ENCODE measurements at places on chromosomes 7 and 10.
A peak's percentile ranks its signal among the peaks of the same experiment; 100 is the strongest.

GRCh38 chr7:7263297-7264230 is 81.2 kb downstream of the C1GALT1 start:
- no peak for DNase-seq

DNA sequence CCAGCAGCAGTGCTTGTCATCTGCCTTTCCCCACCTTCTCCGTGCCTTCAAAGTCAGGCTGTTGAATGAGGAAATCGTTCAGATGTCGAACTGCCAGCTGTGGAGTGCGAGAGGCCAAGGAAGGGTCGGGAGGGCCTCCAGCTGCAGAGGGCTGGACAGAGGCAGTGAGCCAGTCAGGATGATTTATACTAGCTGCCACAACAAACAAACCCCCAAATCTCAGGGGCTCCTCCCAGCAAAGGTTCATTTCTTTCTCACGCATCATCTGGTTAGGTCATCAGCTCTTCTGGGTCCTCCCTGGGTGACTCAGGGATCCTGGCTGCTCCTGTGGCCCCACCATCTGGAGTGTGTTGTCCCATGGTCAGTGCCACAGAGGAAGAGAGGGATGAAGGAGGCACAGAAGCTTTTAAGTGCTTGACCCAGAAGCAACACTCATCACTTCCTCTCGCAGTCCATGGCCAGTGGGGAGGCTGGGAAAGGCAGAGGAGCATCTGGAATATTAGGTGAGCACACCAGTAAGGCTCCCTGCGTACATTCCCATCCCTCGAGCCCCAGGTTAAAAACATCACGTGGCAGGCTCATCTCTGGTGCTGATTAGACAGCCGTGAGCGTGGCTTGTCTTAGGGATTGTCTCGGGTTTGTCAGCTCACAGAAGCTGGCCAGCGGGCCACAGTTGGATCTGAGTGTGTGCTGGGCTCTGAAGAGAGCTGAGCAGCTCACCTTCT is 140.7 kb downstream of the RGS10 start:
- no peak for DNase-seq

DNA sequence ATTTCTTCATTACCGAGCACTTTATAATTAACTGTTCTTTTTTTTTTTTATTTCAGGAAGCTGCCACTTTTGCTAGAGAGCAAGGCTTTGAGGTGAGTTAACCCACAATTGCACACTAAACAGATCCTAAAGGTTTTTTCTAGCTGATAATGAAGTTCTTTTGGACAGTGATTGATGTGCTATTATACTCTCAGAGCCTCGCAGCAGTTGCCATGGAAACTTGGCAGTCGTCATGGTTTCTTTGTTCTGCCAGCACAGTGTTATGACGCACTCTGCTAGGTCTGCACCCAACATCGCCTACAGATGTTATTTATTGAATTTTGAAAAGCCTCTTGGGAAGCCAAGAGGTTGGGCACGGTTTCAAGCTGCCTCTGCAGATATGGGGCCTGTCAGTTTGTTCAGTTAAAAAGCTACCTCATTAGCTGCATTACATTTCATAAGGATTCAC is 237.2 kb upstream of the KAT6B start:
- peak; percentile 55 for DNase-seq

DNA sequence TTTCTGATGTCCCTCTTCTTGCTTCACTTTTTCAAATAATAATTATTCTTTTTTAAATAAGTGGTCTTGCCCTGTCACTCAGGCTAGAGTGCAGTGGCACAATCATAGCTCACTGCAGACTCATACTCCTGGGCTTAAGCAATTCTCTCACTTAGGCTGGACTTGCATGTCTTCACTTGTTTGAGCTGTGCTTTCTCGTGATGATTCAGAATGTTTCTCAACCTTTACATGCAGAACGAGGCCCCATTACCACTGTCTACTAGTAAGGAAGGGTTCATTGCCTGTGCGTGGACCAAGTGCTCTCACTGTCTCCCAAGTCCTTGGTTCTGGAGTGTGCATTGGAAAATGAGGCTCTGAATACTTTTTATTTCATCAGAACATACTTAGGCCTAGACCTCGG is 468.6 kb upstream of the COBL start:
- DNase-seq: no peak

DNA sequence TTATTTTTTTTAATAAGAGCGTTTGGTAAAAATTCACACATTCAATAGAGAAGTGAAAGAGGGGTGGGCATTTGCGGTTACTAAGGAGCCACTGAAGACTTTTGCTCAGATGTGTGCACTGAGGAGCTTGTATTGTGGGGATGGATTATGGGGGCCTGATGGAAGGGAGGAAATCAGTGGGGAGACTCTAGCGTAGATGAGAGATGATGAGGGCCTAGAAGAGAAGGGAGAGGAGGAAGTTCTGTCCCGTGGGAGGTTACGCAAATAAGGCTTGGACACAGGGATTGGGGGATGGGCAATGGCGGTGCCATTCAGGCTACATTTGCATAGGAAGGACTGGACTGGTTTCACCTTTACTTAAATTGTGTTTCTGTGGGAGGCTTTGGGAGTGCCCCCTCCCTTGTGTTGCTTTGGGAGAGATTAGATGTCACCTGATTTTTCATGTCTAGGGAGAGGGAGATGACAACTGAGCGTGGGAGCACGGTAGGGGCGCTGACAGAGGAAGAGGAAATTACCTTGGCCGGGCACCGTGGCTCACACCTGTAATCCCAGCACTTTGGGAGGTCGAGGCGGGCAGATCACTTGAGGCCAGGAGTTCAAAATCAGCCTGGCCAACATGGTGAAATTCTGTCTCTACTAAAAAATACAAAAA is 2.2 kb upstream of the HIP1 start:
- DNase-seq: no peak

GRCh38 chr7:17506095-17506494 is 207.6 kb downstream of the AHR start:
- DNase-seq: no peak

GRCh38 chr7:32289651-32290414 is 200.3 kb downstream of the LSM5 start:
- peak; percentile 44 for DNase-seq

GRCh38 chr10:112769611-112770370 is 180.3 kb upstream of the TCF7L2 start:
- no peak for DNase-seq

DNA sequence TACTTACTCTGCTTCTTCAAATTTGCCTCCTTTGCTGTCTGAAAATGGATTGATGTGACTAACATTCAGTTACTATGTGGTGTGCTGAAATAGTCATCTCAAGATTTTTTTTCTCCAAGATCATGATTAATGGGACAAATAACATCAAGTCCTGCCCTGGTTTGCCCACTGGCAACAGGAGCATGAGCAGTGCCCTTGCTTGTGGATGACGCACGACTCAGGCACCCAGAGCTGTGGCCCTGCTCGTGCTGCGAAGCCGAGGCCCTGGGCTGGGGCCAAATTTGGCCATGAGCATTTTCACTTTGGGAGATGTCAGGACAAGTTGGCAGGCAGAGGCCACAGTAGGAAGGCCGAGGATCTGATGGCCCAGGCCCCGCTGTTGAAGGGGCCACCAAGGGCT is 239.8 kb upstream of the IGFBP3 start:
- no peak for DNase-seq

GRCh38 chr10:78596556-78596955 is 472.2 kb upstream of the ZMIZ1 start:
- no peak for DNase-seq

- no peak for DNase-seq
Measured at GRCh38 chr7:139639563-139639962, 116.1 kb downstream of the CLEC2L start.

- peak; percentile 68 for DNase-seq
Measured at GRCh38 chr10:43372765-43373361, 1.4 kb downstream of the FXYD4 start.

- no peak for DNase-seq
Measured at GRCh38 chr7:47482013-47482875, 99.7 kb downstream of the TNS3 start.

GRCh38 chr7:141920281-141920680 is 4.1 kb downstream of the OR9A4 start:
- no peak for DNase-seq

DNA sequence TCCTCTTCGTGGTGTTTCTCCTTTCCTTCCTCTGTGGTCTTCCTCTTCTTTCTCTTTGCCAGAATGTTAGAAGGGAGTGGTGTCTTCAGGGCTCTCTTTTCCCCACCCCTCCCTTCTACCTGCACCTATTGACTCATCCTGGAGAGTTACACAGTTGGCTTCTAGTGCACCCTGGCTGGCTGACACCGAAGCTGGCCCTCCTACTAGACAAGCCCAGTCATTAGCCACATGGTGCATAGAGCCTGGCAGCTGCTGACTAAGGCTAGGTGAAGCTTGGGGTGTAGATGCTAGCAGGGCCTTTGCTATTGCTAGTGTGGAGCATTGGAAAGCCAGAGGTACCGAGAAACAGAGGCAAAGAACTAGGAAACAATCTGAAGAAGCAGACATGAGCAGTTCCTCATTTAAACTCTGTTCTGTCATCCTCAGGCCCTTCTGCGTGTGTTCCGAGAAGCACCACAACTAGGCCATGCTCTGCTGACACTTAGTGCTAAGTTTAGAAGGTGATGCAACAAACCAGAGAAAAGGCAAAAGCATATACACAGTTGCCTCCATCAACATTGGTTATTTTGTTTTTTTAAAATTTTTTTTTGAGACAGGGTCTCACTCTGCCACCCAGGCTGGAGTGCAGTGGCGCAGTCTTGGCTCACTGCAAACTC is 213.9 kb downstream of the BAMBI start:
- no peak for DNase-seq

DNA sequence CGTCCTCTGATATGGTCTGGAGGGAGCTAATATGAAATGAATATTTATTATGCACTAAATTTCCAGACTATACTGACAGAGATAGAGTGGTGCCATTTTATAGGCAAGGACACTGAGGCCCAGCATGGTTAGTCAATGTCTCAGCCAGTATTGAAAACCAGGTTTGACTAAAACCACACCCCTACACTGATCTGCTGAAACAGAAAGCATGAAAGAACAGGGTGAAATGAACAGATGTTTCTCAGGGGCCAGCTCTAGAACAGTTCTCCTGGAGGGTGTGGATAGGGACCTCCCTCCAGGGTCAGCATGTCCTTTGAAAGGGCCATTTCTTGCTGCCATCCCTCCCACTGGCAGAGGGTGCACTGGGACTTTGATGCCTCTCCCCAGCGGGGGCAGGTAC is 700.5 kb downstream of the GRID1 start:
- DNase-seq: no peak

DNA sequence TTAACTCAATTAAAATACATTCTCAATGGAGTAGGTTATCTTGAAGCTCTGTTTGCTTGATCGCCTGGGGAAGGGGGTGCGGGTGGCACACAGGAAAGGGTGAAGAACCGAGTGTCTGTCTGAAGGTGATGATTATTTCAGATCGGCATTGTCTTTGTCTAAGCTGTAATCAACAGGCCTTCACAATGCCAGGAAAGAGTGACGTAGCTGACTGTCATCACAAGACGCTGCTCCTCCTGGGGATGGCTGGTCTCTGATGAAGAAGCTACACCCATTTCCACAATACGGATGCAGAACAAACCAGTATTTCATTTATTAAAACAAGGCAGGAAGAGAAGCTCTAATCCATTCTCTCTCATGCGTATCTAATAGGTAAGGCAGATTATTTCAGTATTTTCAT is 19.4 kb downstream of the JCAD start:
- DNase-seq: no peak

DNA sequence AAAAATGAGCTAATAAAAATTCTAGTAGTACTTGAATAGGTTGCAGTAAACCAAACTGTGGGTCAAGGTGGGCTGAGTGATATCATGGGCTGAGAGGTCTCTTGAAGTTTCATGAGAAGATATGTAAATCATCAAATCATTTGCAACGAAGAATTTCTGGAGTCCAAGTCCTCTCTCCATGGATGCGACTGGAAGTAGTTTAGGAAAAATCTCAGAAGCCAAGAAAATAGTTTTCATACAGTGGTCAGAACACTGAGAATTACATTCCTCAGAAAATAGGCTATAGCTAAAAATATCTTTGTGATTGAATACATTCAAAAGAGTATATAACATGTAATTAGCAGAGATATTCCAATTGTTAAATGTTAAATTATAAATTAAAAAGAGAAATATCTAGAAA is 3.6 kb upstream of the IFIT1 start:
- DNase-seq: no peak

- DNase-seq: no peak
Measured at GRCh38 chr10:88315755-88316154, 267.4 kb downstream of the RNLS start.

- DNase-seq: no peak
Measured at GRCh38 chr10:1517684-1518083, 219.6 kb downstream of the ADARB2 start.

- DNase-seq: no peak
Measured at GRCh38 chr10:31952066-31952465, 23.4 kb upstream of the ARHGAP12 start.

DNA sequence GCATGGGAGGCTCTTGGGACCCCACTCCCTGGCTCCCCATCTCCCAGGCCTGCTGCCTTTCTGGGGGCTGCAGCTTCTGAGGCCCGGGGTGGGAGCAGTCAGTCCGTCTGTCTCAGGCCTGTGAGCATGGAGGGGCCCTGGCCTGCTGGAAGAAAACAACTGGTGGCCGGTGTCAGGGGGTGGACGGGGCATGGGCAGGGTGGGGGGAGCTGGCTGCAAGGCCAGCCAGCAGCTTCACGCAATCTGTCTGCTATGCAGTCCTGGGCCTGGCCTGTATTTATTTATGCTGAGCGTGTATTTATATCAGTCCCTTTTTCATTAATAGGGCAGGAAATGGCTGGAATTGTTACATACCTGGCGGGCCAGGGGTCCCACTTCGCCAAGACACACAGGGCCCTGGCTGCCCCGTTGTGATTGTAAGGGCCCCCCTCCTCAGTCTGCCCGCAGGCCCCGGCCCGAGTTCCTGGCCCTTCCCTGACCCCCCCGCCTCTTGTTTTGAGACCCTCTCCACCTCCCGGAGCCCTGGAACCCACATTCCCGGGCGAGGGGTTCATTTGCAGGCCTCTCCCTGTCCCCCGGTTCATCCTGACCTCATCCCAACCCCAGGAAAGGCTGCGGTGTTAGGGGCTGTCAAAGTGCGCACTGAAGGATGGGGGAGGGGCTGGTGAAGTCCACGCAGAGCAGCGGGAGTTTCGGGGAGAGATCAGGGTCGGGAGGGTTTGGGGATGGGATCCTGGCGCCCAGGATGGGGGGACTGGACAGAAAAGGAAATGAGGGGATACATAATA is 8.2 kb downstream of the TMEM270 start:
- no peak for DNase-seq

- no peak for DNase-seq
Measured at GRCh38 chr7:105800442-105800841, 76.0 kb downstream of the ATXN7L1 start.

- peak; percentile 22 for DNase-seq
Measured at GRCh38 chr10:42783181-42783549, 570 bp downstream of the BMS1 start.

DNA sequence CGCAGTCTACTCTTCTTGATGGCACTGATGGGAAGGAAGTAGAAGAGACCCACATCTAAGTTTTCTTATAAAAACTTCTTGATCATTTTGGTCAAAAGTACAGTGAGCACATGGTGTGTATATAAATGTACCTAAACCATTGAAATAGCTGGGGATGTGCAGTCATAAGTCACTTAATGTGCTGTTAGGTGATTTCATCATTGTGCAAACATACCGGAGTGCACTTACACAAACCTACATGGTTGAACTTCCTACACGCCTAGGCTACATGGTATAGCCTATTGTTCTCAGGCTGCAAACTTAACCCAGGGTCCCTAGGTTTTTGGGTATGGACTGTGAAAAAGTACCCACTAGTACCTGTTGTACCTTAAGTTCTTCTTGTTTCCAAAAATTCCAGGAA is 123.3 kb upstream of the ZNF438 start:
- DNase-seq: no peak

Measured in frontal cortex (tissue), 4 donors.